ENCODE measurements at places on chromosomes 1 and 21.

DNA sequence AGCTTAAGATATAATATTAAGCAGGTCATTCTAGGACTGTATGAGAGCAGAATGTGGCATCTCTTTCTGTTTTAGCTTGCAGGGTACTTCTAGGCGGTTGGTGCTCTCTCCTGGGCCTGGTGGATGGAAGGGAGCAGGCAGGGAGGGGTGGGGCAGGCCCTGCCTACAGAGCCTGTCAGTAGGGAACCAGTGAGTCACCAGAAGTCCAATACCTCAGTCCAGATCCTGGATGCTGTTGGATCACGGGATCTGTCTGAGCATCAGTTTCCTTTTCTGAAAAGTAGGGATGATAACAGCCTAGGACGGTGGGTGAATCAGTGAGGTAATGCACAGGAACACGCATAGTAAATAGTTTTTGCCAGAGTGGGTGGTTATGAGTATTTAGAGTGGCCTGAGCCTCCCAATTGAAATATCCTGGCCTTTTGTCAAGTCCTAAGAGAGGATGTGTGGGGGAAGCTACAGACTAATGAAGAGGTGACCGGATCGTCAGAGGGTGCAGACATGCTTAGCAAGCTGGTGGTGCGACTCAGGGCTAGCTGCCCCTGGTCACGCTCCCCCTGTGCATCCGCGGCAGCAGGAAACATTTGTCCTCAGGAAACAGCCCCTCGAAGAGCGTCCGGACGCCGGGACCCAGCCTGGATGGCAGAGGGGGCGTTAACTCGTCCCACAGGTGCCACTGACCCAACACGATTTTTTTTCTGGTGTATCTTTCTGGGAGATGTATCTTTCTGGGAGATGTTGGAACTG, 23.9 kb downstream of the NAV1 start:
- DNase-seq, result no peak

DNA sequence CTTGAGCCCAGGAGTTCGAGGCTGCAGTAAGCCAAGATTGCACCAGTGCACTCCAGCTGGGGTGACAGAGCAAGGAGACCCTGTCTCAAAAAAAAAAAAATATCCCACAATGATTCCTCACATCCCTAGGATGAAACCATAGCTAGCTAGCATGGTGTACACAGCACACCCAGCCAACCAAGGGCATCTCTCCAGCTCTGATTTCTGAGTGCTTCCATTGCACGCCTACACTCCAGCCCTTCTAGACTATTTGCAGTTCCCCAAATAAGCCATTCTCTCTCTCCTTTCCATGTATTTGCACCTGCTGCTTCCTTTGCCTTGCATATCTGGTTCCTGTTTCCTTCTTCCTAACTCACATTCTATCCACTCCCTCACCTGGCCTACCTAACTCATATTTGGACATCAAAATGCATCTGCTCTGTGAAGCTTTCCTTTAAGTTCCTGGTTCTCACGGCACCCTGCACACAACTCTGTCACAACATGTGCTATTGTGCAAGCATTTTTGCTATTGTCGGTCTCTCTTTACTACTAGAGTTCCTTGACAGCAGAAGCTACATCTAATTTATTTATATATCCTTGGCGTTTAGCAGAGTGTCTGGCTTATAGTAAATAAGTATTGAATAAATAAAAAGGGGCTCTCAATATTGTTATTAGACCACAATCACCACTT, 2.4 kb upstream of the ELAPOR1 start:
- DNase-seq, result no peak

DNA sequence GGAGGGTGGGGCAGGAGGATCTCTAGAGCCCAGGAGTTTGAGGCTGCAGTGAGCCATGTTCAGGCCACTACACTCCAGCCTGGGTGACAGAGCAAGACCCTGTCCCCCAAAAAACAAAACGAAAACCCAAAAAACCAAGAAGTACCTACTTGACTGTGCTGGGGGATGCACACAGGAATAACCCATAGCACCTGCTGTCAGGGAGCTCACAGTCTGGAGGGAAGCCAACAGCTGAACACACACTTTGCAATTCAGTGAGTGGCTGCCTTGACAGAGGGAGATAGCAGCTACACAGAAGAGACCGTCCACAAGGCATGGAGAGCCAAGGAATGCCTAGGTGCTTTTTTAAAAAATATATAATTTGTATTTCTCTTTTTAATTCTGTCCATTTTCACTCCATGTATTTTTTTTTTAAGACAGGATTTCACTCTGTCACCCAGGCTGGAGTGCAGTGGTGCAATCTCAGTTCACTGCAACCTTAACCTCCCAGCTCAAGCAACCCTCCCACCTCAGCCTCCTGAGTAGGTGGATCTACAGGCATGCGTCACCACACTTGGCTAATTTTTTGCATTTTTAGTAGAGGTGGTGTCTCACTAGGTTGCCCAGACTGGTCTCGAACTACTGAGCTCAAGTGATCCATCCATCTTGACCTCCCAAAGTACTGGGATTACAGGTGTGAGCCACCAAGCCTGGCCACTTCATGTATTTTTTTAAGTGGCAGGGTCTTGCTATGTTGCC, 68.7 kb downstream of the NID1 start:
- no peak for DNase-seq

- DNase-seq, result no peak
Measured at GRCh38 chr1:55286856-55287602, 71.9 kb upstream of the USP24 start.

DNA sequence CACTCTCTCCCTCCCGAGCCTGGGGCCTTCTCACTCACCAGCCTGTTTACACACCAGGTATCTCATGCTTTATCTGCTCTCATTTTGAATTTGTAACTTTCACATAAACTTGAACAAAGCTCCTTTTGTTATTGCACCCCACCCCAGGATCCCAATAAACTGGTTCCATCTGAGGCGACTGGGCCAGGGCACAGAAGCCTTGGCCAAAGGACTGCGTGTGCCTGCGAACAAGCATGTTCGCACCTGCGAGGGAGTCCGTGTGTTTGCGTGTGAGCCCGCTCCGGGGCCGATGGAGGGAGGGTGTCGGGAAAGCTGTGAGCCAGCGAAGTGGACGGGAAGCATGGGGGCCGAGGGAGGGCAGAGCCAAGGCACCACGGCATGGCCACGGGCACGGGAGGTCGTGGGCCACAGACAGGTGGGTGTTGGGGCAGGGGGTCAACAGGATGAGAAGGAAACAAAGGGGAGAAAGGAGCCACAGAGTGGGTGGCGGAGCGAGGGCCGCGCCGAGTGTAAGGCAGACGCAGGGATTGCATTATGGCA, 98.8 kb downstream of the CASZ1 start:
- DNase-seq, result no peak

DNA sequence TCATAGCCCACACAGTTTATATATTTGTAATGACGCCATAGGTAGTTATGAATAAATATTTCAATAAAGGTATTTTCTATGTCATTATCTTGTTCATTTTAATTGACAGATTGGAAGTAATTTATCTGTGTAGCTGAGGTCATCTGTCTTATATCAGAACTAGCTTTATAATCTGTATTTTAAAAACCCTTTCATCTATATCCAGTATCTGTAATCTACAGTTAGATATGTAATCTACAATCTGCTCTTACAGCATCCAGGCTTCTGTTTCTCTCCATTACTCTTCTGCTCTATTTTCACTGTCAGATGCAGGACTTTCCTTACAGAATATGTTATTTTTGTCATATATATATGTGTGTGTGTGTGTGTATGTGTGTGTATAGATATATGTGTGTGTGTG, 137.6 kb downstream of the LBR start:
- no peak for DNase-seq

Data from right forelimb (tissue), 1 donor.